ELR (cell line): ENCODE measurements at places on chromosomes 13 and 19.
A peak's percentile ranks its signal among the peaks of the same experiment; 100 is the strongest.

GRCh38 chr13:29498426-29499040 is 97.0 kb downstream of the SLC7A1 start:
- no peak for DNase-seq

GRCh38 chr19:7500811-7501450 is 12.1 kb upstream of the PEX11G start:
- DNase-seq, result peak; percentile 55

DNA sequence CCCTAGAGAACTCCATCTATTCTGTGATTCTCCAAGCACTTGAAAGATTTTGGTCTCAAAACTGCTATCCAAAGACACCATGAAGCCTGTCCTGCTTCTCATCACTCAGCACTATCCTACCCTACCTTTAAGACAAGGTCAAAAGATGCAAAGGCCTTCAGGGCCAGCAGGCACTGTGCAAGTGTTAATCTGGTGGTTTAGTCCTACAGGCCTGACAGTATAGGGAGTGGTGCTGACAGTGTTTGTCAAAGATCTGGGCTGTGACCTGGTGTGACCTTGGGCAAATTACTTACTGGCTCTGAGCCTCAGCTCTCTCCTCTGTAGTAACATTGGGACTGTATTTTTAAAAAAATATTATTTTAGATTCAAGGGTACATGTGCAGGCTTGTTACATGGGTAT is 28.0 kb downstream of the SIAH3 start:
- no peak for DNase-seq

DNA sequence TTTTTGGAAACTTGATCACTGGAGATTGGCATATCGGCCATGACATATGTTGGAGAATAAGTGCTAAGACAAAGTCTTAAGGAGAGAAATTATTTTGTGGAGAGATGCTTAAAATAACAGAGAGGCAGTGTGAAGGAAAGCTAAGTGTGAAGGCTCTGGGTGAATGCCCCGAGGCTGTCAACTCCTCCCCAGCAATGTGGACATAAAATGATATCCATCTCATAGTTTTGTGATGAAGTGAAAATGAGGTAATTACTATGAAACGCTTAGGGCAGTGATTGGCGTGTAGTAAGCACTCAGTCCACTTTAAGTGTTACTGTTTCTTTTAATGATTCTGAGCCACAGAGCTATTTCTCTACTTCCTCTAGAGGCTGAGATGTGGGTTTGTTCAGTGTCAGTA is 195.8 kb upstream of the KLF12 start:
- no peak for DNase-seq

- peak; percentile 61 for DNase-seq
Measured at GRCh38 chr13:34076943-34077703, 259.2 kb downstream of the RFC3 start.

DNA sequence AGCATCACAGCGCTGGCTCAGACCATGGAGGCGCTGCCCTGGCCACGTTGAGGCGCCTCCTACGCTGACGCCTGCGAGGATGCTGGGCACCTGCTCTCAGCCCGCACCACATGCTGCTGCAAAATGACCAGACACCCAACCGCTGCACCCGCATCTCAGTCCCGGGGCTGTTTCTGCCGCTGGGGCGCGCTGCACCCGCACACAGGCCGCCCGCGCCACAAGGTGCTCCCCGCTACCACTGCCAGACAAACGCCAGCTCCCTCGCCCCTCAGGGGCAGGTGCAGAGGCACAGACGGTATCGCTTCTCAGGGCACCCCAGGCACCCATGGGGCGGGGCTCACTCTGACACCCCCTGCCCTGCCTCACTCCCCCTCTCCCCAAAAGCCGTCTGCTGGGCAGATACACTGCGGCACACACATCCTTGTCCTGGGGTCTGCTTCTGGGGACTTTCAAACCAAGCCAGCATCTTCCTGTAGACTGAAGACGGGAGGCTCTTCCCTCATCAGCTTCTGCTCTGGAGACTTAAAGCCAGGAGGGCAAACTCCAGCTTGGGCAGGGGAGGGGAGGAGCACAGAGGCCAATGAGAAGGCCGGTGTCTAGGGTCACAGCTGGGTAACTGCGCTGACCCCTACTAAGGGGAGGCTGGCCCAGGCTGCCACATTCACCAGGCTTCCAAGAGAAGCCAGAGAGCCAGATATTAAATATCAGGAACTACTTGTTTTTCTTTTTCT is 16.3 kb downstream of the CHERP start:
- DNase-seq, result no peak

DNA sequence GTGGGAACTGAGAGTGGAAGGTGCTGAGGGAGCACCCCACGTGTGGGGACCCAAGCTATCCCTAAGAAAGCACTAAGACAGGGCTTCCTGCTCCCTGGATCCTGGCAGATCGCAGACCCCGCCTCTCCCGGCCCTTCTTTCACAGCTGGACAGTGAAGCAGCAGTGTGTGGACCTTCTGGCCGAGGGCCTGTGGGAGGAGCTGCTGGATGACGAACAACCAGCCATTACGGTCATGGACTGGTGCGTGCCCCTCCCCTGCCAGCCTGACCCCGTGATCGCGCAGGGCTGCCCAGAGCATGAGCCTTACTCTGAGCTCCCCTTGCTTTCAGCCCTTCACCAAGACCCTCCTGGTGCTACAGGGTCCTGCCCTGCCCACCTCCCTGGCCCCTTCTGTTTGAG is 2.3 kb downstream of the NCCRP1 start:
- peak; percentile 71 for DNase-seq

DNA sequence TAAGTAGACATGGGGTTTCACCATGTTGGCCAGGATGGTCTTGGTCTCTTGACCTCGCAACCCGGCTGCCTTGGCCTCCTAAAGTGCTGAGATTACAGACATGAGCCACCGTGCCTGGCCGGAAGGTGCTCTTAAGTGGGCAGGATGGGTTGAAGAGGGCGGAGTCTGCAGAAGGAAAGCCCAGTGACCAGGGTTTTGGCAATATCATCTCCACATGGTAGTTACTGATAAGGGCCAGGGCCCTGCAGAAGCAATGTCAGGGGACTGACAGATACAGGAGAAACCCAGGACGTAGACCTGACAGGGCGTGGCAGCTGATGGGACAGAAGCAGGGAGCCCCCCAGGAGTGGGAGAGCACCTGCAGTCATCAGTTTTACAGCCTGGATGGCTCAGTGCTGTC is 45.7 kb upstream of the RNF113B start:
- DNase-seq, result no peak

DNA sequence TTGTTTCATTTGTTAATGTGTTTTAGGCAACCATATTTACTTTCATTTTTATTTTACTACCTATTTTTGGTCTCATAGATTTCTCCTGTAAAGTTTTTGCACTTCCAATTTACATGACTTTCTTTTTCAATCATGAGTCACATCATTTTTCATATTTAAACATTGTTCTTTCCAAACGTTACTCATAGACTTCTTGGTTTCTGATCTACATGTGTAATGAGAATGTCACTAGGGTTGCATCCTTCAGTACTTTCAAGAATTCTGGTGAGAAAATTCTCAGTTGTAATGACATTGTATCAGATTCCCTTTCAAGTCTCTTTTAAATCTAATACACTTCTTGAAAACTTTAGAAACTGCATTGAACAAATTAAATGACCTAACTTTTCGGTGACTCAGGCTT is 991.7 kb downstream of the EFNB2 start:
- peak; percentile 1 for DNase-seq

GRCh38 chr13:98143601-98144026 is 720 bp downstream of the FARP1 start:
- DNase-seq, result peak; percentile 62

DNA sequence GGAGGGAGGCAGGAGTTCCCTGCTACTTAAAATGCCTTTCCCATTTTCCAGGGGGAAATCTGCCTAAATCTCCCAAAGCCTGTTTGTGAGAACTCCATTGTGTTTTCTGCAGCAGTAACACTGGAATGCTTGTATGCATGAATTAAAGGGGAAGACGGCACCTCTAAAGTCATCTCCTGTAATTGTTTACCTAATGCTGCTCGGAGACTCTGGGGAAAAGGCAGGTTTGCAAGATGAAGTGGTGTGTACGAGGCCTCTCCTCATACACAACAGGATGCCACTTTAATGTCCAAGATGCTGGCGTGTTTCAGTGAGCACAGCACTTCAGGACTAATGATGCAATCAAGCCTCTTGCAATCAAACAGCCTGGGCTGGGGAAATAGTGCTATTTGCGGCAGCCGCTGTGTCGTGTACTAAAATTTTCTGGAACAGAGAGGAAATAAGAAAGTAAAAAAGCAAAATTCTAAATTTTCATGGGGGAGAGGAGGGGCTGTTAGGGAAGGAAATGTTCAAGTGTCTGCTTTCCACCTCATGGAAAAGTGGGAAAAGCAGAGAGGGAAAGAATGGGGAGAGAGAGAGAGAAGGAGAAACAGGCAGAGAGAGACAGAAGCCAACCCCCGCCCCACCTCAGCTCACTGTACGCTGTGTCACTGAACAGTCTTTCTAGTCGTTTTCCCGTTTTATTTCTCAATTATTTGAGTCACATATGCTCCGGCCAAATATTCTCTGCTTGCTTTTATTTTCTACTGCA is 32.9 kb downstream of the TSHZ3 start:
- no peak for DNase-seq

DNA sequence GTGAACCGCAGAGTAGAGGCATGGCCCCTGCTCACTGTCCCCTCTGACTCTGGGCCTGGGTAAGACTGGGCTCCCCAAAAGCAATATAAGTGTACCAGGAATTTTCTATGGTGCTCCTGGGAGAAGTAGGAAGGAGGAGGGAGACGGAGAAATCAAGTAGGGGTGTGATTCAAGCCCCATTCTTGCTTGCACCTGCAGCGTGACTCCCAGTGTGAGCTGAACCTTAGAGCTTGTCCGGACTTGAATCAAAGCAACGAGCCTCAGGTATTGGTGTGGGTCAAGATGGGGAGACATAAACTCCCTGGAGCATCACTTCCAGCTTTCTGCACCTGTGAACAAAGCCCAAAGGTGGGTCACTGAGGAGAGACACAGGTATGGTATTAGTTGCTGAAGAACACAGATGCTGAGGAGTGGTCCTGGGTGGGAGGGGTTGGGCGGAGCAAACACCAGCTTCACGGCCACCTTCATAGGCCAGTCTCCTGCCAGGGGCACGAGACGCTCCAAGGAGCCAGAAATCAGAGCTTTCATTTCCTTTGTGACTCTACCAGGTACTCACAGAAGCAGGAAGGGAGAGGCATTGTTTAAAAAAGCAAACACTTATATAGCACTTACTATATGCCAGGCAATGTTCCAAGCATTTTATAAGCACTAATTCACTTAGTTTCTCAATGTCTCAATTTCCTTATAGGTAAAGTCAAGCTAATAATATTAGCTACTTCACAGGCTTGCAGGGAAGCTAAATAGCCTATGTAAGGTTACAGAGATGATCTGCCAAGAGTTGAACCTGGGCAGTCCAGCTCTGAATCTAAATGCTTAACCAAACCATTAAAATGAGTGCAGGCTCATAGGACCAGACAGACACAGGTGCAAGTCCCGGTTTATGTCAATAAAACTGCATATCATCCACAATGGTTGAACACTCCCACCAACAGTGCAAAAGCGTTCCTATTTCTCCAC is 775.3 kb downstream of the UQCRFS1 start:
- DNase-seq, result no peak

DNA sequence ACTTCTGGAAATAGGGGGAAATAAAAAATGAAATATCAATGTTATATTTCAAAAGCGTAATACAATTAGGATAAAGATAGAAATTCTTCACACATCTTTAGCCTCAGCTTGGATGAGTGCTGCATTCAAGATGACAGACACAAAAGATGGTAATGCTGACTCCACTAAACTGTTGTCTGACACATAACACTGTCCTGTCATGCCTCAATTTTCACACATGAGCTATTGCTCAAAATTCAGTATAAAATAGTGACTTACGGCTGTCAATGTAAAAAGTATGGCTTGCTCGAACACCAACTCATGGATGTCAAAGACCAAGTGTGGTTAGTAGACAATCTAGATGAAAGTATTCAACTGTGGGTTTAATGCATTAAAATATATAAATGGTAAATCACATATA is 94.5 kb downstream of the KLF12 start:
- DNase-seq, result no peak

- DNase-seq, result peak; percentile 87
Measured at GRCh38 chr19:31448221-31448657, 99.0 kb upstream of the TSHZ3 start.

- DNase-seq, result no peak
Measured at GRCh38 chr13:98853771-98854221, 101.3 kb upstream of the SLC15A1 start.

GRCh38 chr13:42876887-42877545 is 95.6 kb downstream of the FAM216B start:
- peak; percentile 78 for DNase-seq

DNA sequence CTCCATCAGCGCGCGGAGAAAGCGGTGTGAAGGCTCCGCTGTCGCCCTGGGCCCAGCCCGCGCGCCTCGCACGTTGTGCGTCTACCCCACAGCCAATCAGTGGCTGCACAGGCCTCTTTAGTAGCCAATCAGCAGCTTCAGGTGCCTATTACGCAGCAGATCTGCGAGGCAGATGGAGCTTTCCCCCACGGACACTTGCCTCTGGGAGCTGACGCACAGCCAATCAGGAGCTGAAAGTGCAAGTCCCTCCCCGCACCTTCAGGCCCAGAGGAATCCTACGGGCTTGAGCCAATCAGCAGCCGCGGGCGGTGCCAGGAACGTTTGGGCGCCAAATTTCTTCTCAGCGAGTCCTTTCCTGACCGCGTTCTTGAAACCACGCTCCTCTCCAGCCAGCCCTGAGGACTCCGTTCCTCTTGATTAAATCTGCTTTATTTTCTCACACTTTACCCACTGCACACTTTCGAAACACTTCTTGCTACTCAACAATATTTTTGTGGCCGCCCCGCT is 39.9 kb downstream of the SIGLEC7 start:
- DNase-seq, result no peak

DNA sequence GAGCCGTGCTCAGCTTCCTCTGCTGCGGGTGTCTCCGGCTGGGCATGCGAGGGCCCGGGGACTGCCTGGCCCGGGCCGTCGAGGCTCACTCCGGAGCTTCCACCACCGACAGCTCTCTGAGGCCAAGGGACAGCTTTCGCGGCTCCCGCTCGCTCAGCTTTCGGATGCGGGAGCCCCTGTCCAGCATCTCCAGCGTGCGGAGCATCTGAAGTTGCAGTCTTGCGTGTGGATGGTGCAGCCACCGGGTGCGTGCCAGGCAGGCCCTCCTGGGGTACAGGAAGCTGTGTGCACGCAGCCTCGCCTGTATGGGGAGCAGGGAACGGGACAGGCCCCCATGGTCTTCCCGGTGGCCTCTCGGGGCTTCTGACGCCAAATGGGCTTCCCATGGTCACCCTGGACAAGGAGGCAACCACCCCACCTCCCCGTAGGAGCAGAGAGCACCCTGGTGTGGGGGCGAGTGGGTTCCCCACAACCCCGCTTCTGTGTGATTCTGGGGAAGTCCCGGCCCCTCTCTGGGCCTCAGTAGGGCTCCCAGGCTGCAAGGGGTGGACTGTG is 1.2 kb downstream of the S1PR4 start:
- DNase-seq, result no peak

DNA sequence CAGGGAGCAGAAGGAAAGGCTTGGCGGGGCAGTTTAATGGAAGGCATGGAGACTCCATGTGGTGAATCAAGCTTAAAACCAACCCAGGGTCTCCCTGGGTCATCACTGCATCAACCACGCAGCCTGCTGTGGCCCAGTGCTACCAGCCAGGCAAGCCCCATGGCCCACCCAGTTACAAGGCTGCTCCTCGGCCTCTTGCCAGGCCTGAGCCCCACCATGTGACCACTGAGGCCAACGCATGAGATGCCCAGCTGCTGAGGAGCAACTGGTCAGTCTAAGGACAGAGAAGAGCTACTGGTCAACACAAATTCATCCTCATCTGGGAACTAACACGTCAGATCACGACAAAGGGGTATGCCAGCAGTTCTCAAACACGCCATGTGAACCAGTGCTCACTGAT is 15.4 kb upstream of the KPTN start:
- no peak for DNase-seq
